ENCODE measurements at places on chromosomes 13 and 19.

GRCh38 chr13:29648760-29649159 is 53.3 kb upstream of the SLC7A1 start:
- DNase-seq, result no peak

- DNase-seq, result no peak
These were observed 143.5 kb downstream of the DCT start for GRCh38 chr13:94335761-94336526.

DNA sequence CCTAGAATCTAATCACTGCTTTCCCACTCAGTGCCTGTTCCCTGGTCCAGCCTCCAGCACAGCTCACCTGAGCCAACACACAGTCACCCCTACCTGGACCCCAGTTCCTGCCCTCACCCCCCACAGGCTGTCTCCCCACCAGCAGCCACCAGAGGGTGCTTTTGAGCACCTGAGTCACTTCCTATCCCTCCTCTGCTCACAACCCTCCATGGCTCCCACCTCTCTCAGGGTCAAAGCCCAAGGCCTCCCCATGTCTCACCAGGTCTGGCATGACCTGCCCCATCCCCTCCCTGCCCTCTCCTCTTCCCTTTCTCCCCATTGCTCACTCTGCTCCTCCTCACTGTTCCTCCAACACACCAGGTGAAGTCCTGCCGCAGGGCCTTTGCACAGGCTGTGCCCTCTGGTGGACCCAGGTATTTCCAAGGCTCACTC is 7.1 kb upstream of the DPP9 start:
- peak; percentile 73 for DNase-seq

DNA sequence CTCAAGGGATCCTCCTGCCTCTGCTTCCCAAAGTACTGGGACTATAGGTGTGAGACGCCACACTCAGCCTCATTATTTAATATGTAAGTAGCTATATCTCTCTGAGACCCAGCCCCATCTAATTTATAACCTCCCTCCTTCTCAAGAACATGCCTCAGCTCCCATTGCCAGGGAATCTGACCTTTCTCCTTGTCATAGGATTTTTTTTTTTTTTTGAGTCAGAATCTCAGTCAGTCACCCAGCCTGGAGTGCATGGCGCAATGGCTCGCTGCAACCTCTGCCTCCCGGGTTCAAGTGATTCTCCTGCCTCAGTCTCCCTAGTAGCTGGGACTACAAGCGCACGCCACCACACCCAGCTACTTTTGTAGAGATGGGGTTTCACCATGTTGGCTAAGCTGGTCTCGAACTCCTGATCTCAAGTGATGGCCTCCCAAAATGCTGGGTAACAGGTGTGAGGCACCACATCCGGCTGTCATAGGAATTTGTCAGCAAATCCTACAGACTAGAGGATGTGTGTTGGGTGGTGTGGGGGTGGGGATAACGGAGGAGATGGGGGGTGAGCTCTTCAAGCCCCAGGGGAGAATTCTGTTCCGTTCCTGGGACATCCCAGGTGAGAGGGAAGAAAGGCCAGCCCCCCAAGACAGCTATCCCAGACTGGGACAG is 5.1 kb upstream of the EPS8L1 start:
- DNase-seq, result no peak

DNA sequence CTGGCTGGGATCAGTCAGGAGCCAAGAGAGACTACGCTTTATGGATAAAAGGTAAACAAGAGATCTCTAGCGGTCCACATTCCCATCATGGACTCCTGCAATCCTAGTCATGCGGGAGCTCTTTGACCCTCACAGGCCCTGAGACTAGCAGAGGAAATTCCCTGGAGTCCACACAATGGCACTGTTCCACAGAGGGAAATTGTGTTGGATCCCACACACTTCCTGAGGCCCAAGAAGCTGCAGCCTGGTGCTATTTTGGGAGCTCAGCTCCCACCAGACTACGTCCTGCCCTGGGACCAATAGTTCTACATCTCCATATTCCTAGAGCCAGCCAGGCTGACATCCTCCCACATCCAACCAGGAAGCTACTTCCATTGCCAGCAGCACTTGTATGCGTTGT is 2358.4 kb downstream of the PCDH9 start:
- DNase-seq, result no peak

DNA sequence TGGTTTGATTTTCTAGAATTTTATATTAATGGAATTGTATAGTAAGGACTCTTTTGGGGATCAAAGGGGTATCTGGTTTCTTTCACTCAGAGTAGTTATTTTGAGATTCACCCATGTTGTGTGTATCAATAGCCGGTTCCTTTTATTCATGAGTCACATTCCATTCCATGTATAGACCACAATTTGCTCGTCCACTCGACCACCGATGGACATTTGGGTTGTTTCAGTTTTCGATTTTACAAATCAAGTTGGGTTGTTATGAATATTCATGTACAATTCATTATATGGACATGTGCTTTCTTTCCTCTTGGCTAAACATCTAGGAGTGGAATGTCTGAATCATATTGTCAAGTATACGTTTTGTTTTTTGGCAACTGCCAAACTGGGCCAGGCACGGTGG is 9.6 kb upstream of the EMP3 start:
- DNase-seq, result no peak

- DNase-seq, result peak; percentile 100
These were observed 319 bp upstream of the DBP start for GRCh38 chr19:48637449-48637947.

DNA sequence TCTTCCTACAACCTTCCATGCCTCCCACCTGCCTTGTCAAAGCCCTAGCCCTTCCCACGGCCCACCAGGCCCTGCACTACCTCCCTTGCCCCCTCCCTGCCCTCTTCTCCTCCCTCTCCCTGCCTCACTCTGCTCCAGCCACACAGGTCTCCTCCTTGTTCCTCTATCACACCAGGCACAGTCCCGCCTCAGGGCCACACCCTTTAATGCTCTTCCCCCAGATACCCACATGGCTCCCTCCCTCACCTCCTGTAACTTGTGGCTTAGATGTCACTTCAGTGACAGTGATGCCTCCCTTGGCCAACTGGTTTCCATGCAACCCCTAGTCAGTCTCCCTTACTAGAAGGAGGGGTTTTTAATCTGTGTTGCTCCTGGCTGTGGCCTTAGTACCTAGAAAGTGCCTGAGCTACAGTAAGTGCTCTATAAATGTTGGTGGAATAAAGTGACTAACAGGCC is 1.3 kb downstream of the SIRT6 start:
- DNase-seq, result peak; percentile 41

DNA sequence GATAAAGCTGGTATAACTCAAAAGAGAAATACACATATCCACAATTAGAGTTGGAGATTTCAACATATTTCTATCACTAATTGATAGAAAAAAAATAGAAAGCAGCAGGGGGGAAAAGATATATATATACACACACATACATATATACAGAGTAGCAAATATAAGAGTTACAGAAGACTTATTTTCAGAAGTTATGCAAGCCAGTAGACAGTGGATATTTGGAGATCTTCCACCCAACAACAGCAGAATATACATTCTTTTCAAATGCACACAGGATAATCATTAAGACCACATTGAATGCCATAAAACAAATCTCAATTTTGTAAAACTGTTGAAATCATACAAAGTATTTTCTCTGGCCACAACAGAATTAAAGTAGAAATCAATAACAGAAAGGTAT is 192.8 kb downstream of the LACC1 start:
- no peak for DNase-seq

GRCh38 chr19:30856376-30856775 is 484.2 kb downstream of the ZNF536 start:
- no peak for DNase-seq

DNA sequence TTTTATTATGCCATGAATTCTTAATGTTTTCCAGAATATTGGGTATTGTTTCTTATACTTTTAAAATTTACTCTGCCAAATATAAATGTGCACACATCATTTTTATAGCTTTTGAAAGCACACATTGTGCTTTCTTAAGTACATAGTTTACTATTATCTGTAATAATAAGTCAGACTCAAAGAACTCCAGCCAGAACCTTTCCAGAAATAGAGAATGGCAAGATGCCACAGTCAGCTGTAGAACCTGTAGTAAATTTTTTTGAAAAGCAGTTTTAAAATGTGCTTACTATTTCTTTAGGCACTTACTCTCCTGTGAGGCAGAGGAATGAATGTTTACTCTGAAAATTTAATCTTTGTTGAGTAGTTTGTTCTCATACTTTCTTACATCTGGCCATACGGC is 1287.1 kb downstream of the PCDH9 start:
- DNase-seq, result no peak

GRCh38 chr13:74476788-74477187 is 342.6 kb upstream of the KLF12 start:
- DNase-seq, result no peak

Measured in NAMALWA (cell line).